Metanephros (tissue), 2 donors: ENCODE measurements at places on chromosomes 4 and X. TPM values are rescaled to one million over a fixed set of nuclear protein-coding genes. Genes with fewer than 3 reads are reported as not detected.

Gene ABRAXAS1
- total RNA-seq: 18.3 TPM

Gene RTL3
- 0.12 TPM for total RNA-seq

Gene FAM13A
- total RNA-seq: 53.5 TPM

Gene CFAP47
- 2.3 TPM for total RNA-seq

Gene IL2RG
- total RNA-seq: 3.2 TPM
